PC-9 (cell line): ENCODE measurements at places on chromosomes 3 and 15. TPM values are rescaled to one million over a fixed set of nuclear protein-coding genes. Genes with fewer than 3 reads are reported as not detected.

DNA sequence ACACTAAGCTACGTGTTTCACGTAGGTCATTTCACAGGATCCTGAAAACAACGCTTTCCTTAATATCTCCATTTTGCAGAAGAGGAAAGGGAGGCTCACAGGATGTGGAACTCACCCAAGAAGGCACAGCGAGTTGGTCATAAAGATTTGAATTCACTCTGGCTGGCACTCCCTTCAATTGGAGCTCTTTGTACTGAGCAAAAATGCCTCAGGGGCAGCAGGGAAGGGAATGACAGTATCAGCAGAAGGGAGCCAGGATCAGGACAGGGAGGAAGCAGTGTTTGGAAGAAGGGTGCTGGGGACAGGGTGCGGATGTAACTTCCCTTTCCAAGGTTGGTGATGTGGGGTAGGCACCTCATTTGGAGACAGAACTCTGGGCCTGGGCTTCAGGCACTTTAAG lies 1.1 kb upstream of the ST6GAL1 start:
- no peak overlapping the region for H3K4me3 ChIP-seq
- H3K27ac ChIP-seq: no peak overlapping the region
- H3K4me1 ChIP-seq: peaks cover 12% of the 10 kb centered on the region

DNA sequence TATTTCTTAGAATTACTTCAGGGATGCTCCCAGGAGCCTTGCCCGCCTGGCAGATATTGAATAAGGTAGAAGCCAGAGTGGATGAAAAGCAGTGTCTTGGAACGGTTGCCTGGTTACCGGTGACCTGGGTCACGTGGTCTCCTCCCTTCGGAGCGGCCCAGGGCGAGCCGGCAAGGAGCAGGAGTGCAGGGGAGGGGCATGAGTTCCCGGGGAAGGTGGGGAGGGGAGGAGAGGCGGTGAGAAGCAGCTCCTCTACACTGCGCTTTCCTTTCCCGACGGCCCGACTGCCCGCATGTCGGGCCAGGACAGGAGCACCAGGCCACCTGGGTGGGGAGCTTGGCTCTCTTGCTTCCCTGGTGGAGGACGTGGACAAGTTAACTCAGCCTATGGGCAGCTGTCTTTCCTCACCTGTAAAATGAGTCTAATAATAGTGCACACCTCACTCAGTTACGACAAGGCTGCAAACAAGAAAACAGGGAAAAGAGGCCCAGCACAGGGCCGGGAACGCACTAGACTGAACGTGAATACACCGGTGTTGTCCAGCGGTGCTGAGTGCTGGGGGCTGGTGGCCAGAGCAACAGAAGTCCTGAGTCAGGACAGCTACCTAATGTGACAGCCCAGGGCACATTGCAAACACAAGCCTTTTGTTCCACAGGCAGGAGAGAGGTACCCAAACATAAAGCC lies 198.3 kb downstream of the ADAMTS9 start:
- DNase-seq: no peak
- H3K27ac ChIP-seq: no peak overlapping the region
- no peak overlapping the region for H3K4me3 ChIP-seq
- peaks cover 4% of the 10 kb centered on the region; the same call in 1 of the 2 replicates for H3K27me3 ChIP-seq
- no peaks in the 10 kb centered on the region for H3K4me1 ChIP-seq

- H3K27me3 ChIP-seq: no peaks in the 10 kb centered on the region
- H3K4me1 ChIP-seq: peaks cover 16% of the 10 kb centered on the region
- no peak for DNase-seq
Measured at GRCh38 chr15:63277893-63278456, 570 bp downstream of the APH1B start.

GRCh38 chr3:59885101-59885500 lies 835.3 kb upstream of the CFAP20DC start:
- H3K27ac ChIP-seq: no peak overlapping the region
- no peaks in the 10 kb centered on the region for H3K27me3 ChIP-seq
- no peaks in the 10 kb centered on the region for H3K36me3 ChIP-seq
- DNase-seq: no peak
- no peak overlapping the region for H3K4me3 ChIP-seq
- H3K4me1 ChIP-seq: no peaks in the 10 kb centered on the region

DNA sequence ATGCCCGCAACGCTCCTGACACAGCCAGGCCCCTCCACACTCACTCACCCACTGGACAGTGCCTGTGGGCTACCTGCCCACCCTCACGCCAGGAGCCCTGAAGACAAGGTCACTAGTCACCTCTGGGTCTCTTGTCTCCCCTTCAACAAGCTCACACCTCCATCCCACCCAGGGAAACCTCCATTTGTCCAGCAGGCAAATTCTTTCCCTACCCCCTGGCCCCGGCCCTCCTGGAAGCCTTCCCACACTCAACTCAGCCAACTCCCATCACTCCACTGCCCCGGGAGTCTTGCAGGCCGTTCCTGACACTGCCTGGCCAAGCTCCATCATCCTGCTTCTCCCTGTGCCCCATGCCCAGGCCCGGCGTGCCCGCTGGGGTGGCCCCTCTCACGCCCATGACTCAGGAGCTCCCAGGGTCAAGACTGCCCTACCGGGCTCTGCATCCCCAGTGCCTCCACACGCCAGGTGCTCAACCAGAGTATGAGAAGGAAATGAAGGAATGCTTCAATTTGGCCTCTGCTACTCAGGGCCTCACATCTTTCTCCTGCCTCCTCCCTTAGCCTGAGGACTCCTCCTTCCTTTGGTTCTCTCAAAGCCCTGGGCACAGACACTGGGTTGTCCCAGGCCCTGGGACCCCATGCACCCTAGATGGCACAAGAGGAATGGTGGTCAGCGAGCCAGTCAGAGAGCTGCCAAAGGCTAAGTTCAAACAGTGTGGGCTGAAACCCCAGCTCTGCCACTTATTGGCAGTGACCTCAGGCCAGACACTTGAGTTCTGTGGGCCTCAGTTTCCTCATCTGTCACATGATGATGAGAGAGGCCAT lies 88.6 kb downstream of the SEC22A start:
- no peak overlapping the region for H3K4me3 ChIP-seq
- peaks cover 8% of the 10 kb centered on the region; the same call in 1 of the 2 replicates for H3K4me1 ChIP-seq
- no peak overlapping the region for H3K27ac ChIP-seq
- 0 out of 2 replicates have a peak, but pooled peaks cover 3% of the 10 kb centered on the region for H3K36me3 ChIP-seq
- H3K27me3 ChIP-seq: no peaks in the 10 kb centered on the region

GRCh38 chr3:189588475-189589178 lies 42.6 kb upstream of the TP63 start:
- peaks cover 25% of the 10 kb centered on the region for H3K4me1 ChIP-seq
- peak; percentile 71 for DNase-seq
- peak overlapping the region; percentile 5; the same call in 1 of the 2 replicates for H3K4me3 ChIP-seq

DNA sequence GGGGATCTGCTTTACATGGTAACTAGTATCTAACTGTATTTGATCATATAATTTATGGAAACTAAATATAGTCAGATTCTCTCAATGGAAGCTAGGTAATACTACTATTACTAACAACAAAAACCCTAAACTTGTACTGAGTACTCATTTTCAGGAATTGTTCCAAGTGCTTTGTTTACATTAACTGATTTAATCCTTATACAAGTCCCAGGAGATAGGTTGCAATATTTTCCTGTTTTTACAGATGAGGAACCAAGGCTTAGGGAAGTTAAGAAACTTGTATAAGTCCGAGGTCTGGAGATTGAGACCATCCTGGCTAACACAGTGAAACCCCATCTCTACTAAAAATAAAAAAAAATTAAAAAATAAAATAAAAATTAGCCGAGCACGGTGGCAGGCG lies 7.5 kb upstream of the MTHFS start:
- no peak overlapping the region for H3K27ac ChIP-seq
- H3K4me1 ChIP-seq: peaks cover 6% of the 10 kb centered on the region
- H3K36me3 ChIP-seq: no peaks in the 10 kb centered on the region; the same call in 1 of the 2 replicates

DNA sequence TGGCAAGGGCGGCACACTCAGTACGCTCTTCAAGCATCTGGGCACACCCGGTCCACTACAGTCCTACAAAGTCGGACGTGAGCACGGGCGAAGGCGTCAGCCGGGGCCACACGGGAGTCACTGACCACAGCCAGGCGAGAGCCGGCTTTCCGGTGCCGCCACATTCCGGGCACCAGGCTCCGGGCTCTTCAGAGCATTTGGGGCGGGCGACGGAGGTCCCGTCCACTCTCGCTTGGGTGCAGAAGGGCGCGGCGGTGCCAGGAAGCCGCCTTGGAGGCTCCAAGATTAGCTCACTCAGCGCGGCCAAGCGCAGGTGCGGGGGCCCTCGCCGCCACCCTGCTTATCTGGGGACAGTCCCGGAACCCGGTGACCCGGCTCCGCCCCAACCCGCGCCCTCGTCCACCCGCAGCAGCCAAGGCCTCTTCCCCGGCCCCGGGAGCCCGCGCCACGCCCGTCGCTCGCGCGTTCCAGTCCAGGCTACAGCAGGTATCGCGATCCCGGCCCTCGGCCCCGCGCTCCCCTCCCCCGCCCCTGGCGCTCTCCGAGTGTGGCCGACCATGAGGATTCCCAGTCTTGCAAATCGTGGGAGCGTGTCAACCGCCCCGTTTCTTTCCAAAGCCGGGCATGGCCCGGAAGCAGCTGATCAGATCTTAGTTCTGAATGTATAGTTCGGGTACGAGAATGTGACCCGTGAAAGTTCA lies at the start of gene ADPRH:
ADPRH (plus strand) TSS at position 127 of the 701 bp plus-strand sequence. CDS start 2,678 bp downstream, outside the sequence.
- no peaks in the 10 kb centered on the region for H3K27me3 ChIP-seq
- DNase-seq: no peak
- peak within 1 kb of the TSS; percentile 59 for H3K4me3 ChIP-seq
- no peaks in the 10 kb centered on the region for H3K36me3 ChIP-seq
- no peak within 1 kb of the TSS for H3K27ac ChIP-seq

- H3K27me3 ChIP-seq: no peaks in the 10 kb centered on the region
- H3K4me1 ChIP-seq: peaks cover 6% of the 10 kb centered on the region; the same call in 1 of the 2 replicates
- no peak for DNase-seq
- H3K36me3 ChIP-seq: no peaks in the 10 kb centered on the region
- no peak overlapping the region for H3K4me3 ChIP-seq
Measured at GRCh38 chr15:36208868-36209582, 370.4 kb upstream of the CDIN1 start.

- DNase-seq: peak; percentile 41
- no peaks in the 10 kb centered on the region for H3K4me1 ChIP-seq
- no peaks in the 10 kb centered on the region for H3K36me3 ChIP-seq
Measured at GRCh38 chr3:33211444-33211843, 7.2 kb downstream of the SUSD5 start.

Gene GPX1
- total RNA-seq: 386 and 394 TPM in 2 replicates

Gene GABRR3
- total RNA-seq: not detected in 2 replicates

Gene CAND2
- total RNA-seq: 0.30 and 0.37 TPM in 2 replicates
